ENCODE measurements at places on chromosomes 2 and 18.

- DNase-seq = no peak
These were observed 109.6 kb upstream of the CDC42EP3 start for GRCh38 chr2:37781028-37781427.

DNA sequence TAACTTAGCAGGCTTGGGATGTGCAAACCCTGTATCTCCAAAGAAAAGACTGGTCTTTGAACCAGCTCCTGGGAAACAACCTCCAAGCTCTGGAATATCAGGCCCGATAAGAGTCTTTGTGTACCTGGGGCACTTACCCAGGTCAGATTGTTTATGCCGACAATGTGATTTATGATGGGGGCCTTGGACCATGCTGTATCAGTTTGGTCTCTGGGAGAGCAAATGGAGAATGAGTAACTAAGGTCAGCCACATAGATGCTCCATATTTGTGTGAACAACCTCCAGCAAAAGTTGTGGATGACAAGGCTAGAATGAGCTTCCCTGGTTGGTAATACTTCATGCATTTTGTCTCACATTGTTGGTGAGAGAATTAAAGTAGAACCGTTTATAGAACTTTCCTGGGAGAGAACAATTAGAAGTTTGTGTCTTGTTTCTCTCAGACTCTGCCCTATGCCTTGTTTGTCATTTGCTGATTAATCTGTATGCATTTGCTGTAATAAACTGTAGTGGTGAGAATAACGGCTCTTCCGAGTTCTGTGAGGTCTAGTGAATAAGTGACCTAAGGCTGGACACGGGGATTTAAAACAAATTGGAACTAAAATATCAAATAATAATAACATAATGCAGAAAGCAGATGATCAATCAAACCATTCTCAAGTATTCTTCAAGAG is 259.1 kb downstream of the XIRP2 start:
- no peak for DNase-seq

DNA sequence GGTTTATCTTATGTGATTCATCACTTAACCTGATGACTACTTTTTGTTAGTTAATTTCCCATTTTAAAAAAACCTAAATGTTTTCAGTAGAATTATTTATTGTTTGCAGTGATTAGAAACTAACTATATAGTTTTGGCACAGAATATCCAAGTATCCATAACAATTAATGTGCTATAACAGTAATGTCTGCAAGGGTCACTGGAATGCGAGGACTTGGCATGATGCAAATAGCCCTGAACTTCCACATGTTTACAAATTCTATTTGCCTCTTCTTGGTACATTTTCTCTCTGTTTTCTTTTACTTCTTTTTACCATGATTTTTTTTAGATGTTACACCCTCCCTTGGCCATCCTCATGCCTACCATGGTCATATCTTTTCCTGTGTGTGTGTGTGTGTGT is 49.3 kb upstream of the GALNT3 start:
- no peak for DNase-seq

GRCh38 chr18:77676910-77677309 is 427.3 kb downstream of the GALR1 start:
- no peak for DNase-seq

All from anterior cingulate cortex (tissue), 58 donors.